ENCODE measurements at places on chromosomes 12 and 14. TPM values are rescaled to one million over a fixed set of nuclear protein-coding genes. Genes with fewer than 3 reads are reported as not detected.

DNA sequence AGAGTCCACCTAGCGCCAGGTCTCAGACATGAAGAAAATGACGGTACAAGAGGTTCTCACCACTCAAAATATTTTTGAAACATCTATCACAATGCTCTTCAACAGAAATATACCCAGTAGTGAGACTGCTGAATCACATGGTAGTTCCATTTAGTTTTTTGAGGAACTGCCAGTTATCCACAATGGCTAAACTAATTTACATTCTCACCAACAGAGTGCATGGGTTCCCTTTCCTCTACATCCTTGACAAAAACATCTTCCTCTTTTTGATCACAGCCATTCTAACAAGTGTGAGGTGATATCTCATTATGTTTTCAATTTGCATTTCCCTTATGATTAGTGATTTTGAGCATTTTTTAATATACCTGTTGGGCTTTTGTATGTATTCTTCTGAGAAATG, 5.7 kb upstream of the GPR65 start:
- H3K4me1 ChIP-seq: peaks cover 27% of the 10 kb centered on the region
- no peaks in the 10 kb centered on the region for H3K27me3 ChIP-seq
- no peak overlapping the region for H3K27ac ChIP-seq
- H3K4me3 ChIP-seq: no peak overlapping the region

- H3K36me3 ChIP-seq: no peaks in the 10 kb centered on the region
- no peaks in the 10 kb centered on the region for H3K4me1 ChIP-seq
- no peaks in the 10 kb centered on the region for H3K27me3 ChIP-seq
- H3K4me3 ChIP-seq: no peak overlapping the region
- H3K27ac ChIP-seq: no peak overlapping the region
Observed at GRCh38 chr14:32044454-32044853, 32.6 kb upstream of the ARHGAP5 start.

DNA sequence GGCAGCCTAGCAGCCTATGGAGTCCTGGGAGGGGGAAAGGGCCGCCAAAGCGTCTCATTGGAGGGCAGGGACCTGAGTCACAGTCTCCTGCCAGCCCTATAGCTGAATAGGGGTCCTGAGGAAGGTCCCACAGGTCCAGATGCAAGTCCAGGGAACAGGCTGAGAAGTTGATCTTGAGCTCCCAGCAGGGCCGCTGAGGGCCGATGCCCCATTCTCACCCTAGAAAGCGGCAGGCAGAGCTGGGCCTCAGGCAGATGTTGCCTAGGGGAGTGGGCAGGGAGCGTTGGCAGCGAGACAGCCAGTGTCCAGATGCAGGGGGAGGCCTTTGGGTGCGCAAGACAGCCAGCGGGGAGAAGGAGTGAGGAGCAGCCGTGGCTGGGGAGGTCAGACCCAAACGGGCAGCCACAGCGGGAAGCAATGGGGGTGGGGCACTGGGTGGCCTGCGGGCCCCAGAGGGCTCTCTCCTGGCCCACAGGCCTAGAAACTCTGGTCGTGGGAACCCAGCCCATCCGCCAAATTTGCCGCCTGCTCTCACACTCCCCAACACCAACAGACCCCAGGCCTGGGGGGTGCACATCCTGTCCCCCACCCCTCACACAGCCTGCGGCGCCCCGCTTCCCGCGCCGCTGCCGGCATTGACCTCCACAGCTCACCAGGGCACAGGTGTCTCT, 1.1 kb downstream of the HDAC7 start:
- peaks cover 58% of the 10 kb centered on the region for H3K4me1 ChIP-seq
- peak overlapping the region; percentile 96 for H3K27ac ChIP-seq
- H3K27me3 ChIP-seq: no peaks in the 10 kb centered on the region
- H3K36me3 ChIP-seq: no peaks in the 10 kb centered on the region

- H3K27me3 ChIP-seq: no peaks in the 10 kb centered on the region
- H3K27ac ChIP-seq: no peak overlapping the region
- H3K4me1 ChIP-seq: peaks cover 5% of the 10 kb centered on the region
- no peak overlapping the region for H3K4me3 ChIP-seq
Observed at GRCh38 chr14:65351493-65352194, 60.9 kb upstream of the FUT8 start.

DNA sequence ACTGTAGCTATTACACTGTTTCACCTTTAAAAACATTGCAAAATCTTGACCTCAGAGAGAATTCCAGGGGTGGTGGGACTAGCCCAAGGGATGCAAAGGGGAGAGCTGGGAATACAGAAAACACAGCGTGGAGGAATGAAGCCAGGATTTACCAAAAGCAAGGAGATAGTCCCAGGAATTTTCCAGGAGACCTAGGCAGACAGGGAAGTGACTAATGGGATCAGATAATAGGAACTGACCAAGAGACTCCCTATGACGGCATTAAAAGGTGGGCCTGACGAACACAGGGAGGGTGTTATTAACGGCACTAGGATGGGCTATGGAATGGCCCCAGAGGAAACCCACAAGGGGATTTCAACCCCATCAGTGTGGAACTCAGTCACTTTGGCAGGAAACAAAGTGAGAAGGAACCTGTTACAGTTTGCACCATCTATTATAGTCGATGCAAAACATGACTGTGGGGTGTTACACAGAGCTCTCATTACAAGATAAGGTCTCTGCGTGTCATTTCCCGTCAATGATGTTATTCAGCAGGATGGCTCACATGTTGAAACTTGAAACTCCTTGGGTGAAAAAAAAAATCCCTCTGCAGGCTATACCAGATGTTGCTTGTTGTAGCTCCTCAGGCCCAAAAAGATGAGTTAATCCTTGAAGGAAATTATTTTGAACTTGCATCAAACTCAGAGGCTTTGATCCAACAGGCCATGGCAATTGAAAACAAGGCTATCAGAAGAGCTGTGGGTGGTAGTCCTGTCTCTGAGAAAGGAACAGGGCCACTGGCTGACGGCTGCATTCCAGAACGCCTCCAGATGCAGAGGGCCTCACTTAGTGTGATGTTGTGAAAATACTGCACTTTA, 58.7 kb downstream of the DRAM1 start:
- H3K4me3 ChIP-seq: no peak overlapping the region
- H3K36me3 ChIP-seq: no peaks in the 10 kb centered on the region
- no peaks in the 10 kb centered on the region for H3K27me3 ChIP-seq
- H3K4me1 ChIP-seq: peaks cover 11% of the 10 kb centered on the region

Gene ACSM4
- 0.79 TPM for total RNA-seq

- H3K27me3 ChIP-seq: no peaks in the 10 kb centered on the region
- H3K27ac ChIP-seq: no peak overlapping the region
- no peaks in the 10 kb centered on the region for H3K4me1 ChIP-seq
- DNase-seq: no peak
- no peaks in the 10 kb centered on the region for H3K36me3 ChIP-seq
- peak overlapping the region; percentile 60 for H3K4me3 ChIP-seq
Observed at GRCh38 chr12:51390891-51391282, 319 bp downstream of the GALNT6 start.

Gene ADAM21
- 13.7 TPM for total RNA-seq

Gene OR4E2
- 0.19 TPM for total RNA-seq

DNA sequence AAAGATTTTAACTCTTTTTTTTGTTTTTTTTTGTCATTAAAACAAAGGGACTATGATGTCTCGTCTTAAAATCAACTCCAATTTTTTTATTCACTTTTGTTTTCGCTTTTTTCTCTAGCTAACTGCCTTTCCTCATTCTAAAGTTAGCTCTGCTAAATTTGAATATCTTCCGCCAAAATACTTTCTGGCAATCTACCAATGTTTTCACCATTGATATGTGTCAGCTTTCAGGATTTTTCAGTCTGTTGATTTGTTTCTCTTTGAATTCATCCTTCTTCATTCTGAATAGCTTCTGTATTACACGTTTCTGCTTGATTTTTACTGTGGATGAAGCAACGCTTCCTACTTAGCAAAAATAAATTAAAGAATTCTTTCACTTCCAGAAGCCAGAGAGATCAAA, 38.7 kb upstream of the NOVA1 start:
- H3K27me3 ChIP-seq: no peaks in the 10 kb centered on the region
- H3K27ac ChIP-seq: no peak overlapping the region
- DNase-seq: no peak
- no peak overlapping the region for H3K4me3 ChIP-seq

GRCh38 chr14:59337141-59337611, 128.0 kb downstream of the GPR135 start:
- peaks cover 16% of the 10 kb centered on the region for H3K4me1 ChIP-seq
- DNase-seq: peak; percentile 42
- no peak overlapping the region for H3K27ac ChIP-seq
- H3K36me3 ChIP-seq: no peaks in the 10 kb centered on the region

DNA sequence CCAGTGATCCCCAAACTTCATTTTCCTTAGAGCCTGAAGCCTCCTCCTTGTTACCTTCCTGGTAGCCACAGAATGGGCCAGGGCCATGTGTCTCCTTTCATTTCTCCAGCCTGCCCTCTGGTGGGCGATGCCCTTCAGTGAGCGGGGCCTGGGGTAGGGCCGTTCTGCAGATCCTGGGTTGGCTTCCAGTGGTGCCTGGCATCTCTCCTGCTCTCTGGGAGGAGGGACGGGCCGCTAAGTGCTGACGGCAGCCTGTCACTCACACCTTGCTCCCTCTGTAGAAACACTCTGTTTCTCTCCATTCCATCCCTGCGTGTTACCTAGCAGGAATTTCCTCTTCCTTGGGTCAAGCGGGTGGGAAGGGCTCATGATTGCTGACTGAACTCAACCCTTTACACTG, 232.1 kb downstream of the CACNA1C start:
- H3K4me1 ChIP-seq: no peaks in the 10 kb centered on the region
- DNase-seq: peak; percentile 80
- H3K27ac ChIP-seq: no peak overlapping the region
- H3K36me3 ChIP-seq: no peaks in the 10 kb centered on the region

Gene TDRD9
- total RNA-seq: 68.5 TPM

- H3K27me3 ChIP-seq: no peaks in the 10 kb centered on the region
- H3K27ac ChIP-seq: no peak overlapping the region
- no peak for DNase-seq
- no peaks in the 10 kb centered on the region for H3K4me1 ChIP-seq
Observed at GRCh38 chr12:129258781-129259318, 405.6 kb downstream of the GLT1D1 start.

All from testis (tissue), 5 donors.